Body of pancreas (tissue), 4 donors: ENCODE measurements at places on chromosomes 5 and 9. TPM values are rescaled to one million over a fixed set of nuclear protein-coding genes. Genes with fewer than 3 reads are reported as not detected.

- H3K4me3 ChIP-seq: no peak overlapping the region
- peak overlapping the region; percentile 18 for H3K27ac ChIP-seq
- H3K36me3 ChIP-seq: no peaks in the 10 kb centered on the region
- H3K4me1 ChIP-seq: peaks cover 96% of the 10 kb centered on the region
- DNase-seq: no peak
Observed at GRCh38 chr5:32304622-32305021, 8.1 kb downstream of the MTMR12 start.

EDIL3 gene
- total RNA-seq: 2.3 TPM

C5orf34 gene
- 1.3 TPM for total RNA-seq

MYOZ3 gene
- 0.26 TPM for total RNA-seq

FBP2 gene
- 3.1 TPM for total RNA-seq
